Activated CD4-positive, alpha-beta T cell treated with anti-CD3 and anti-CD28 coated beads, Interleukin-2, amount 50 U/mL, for 24 hours (primary cell): ENCODE measurements at places on chromosomes 7 and 10.

DNA sequence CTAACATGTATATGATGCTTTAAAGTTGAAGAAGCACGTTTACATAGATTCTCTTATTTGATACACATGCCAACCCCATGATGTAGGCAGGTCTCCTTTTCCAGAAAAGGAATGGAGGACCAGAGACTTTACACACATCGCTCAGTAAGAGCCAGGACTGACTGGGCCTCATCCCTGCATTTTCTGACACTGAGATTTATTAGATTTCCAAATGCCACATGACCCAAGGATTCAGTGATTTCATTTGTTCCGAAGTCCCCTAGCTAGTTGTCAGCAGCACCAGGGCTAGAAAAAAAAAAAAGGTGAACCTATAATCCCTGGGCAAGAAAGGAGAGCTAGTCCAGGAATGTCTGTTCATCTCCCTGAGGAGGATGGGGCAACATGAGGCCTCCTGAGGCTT is 143.3 kb upstream of the AGK start:
- DNase-seq: no peak

DNA sequence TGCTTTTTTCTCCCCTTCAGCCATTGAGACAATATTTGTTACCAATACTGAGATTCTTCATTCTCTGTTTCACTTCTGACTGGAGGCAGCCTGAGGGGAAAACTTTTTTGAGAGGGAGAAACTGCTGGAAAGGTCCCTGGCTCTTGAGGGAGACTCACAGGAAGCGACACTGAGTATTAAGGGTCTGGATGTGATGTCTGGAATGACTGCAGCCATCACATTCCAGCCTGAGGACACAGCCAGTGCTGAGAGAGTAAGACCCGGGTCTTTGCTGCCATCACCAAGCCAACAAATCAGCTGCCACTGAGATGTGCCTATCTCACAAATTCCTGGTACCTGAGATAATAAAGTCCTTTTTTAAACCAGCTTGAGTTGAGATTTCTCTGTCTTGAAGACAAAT is 157.4 kb downstream of the DPY19L1 start:
- DNase-seq: no peak

GRCh38 chr7:122092964-122093797 is 50.9 kb downstream of the AASS start:
- DNase-seq: peak; percentile 25

GRCh38 chr10:58577437-58577777 is 64.7 kb downstream of the BICC1 start:
- no peak for DNase-seq

DNA sequence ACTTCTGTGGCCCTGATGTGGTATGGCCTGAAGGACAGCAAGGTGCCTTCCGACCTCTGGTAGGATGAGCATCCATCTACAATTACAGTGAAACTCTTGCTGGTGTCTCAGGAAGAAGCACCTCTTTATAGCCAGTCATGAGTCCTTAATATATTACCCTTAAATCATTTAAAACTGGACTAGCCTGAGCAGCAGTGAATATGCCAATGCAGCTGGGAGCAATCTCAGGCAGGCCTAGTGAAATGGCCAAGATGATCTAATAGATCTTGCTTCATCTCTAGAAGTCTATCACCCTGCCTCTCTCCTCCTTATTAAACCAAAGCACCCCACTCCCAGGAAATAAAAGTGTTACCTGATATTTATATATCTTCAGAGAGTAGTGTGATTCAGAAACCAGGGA is 66.7 kb upstream of the SORCS3 start:
- DNase-seq: no peak

DNA sequence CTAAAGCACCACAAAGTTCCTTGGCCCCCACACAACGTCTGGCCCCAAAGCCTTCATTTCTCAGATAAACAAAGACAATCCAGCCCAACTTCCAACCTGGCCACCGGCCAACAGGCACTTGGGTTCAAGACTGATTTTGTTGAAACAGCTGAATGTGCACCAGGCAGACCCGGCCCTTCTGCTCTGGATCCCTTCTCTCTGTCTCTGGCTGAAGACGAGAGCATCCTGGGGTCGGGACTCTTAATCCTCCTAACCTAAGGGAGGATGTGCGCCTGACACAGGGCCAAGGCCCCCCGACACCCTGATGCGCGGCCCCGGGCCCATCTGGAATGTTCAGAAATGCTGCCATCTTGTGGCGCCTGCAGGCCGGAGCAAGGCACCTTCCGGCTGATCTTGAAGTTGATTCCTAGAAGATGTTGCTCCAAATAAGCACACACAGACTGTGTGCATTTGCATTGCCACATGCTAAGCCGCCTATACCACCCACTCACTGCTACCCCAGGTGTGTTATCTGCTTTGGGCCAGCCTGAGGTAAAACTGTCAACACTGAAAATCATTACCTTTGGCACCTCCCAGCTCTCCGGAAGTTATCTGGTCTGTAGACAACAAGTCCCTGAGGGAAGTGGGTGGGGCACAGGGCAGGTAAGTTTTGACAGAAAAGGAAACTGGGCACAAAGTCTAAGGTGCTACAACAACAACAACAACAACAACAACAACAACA is 98.4 kb upstream of the HABP2 start:
- DNase-seq: no peak

GRCh38 chr10:112467541-112468075 is 20.6 kb downstream of the VTI1A start:
- no peak for DNase-seq

- no peak for DNase-seq
These were observed 52.7 kb downstream of the EEPD1 start for GRCh38 chr7:36205803-36206202.
